Esophagus squamous epithelium (tissue), 5 donors: ENCODE measurements at places on chromosomes 5 and 9.
A peak's percentile ranks its signal among the peaks of the same experiment; 100 is the strongest.

DNA sequence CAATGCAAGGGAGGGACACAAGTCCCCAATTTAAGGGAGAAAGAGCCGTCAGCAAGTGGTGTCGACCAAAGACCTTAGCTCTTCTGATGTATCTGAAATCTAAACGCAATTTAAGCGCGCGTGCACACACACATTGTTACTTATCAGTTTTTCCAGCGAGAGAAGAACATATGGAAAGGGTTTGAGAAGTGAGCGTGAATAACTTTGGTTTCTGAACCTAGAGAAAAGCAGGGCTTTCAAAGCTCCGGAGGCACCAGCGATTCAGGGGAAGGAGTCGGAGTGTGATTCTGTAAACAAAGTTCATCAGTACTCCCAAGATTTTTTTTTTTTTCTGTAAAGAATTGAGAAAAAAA lies 191.8 kb downstream of the MEF2C start:
- no peak for DNase-seq

- DNase-seq: no peak
Observed at GRCh38 chr5:19886123-19886917, 101.7 kb downstream of the CDH18 start.

GRCh38 chr5:174945853-174946252 lies 221.5 kb downstream of the MSX2 start:
- no peak for DNase-seq

- DNase-seq: no peak
Observed at GRCh38 chr9:90047828-90048227, 443.0 kb downstream of the GADD45G start.

GRCh38 chr9:133332381-133332730 lies 3.6 kb downstream of the SURF6 start:
- no peak for DNase-seq

- no peak for DNase-seq
Observed at GRCh38 chr9:121778252-121779225, 127.1 kb downstream of the DAB2IP start.

GRCh38 chr5:81164936-81165335 lies 68.2 kb upstream of the CKMT2 start:
- no peak for DNase-seq

DNA sequence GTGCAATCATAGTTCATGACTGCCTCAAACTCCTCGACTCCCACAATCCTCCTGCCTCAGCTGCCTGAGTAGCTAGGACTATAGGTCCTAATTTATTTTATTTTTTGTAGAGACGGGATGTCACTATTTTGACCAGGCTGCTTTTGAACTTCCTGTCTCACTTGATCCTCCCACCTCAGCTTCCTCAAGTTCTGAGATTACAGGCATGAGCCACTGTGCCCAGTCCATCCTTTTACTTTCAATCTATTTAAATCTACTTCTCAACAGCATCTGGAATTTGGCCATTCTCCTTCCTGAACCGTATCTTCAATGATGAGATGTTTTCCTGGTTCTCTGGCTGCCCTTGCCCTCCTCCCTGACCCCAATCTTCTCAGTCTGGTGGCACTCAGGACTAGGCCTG lies 12.2 kb upstream of the GRIN1 start:
- no peak for DNase-seq

- no peak for DNase-seq
Observed at GRCh38 chr9:81787747-81788632, 98.6 kb upstream of the TLE1 start.

- peak; percentile 44 for DNase-seq
Observed at GRCh38 chr5:43556857-43557542, at the start of gene PAIP1. Gene PAIP1 (minus strand): TSS chr5:43557077. CDS start chr5:43556846, 231 bp downstream.

DNA sequence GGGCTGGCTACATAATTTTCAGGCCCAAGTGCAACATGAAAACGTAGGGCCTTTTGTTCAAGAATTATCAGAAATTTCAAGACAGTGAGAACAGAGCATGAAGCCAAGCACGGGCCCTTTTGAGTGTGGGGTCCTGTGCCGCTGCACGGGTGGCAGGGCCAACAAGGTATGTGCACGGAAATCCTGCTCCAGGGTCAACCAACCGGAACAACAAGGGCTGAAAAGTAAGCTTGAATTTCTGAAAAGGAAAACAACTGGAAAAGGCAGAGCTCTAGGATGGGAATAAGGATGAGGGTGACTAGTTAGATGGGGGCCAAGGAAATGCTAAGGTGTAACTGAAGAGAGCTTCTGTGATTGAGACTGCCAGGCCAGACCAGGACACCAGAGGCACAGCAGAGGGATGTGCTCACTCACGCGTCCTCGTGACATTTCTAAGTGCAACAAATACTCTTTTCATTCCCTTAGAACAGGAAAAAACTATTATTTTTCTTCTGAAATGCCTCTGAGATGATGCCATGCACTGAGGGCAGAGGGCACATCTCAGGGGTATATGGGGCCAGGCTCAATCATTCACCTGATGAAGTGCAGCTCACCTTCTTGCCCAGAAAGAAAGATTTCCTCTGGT lies 80.6 kb upstream of the LRRTM2 start:
- DNase-seq: no peak

GRCh38 chr5:170221327-170221741 lies 11.5 kb upstream of the C5orf58 start:
- no peak for DNase-seq

DNA sequence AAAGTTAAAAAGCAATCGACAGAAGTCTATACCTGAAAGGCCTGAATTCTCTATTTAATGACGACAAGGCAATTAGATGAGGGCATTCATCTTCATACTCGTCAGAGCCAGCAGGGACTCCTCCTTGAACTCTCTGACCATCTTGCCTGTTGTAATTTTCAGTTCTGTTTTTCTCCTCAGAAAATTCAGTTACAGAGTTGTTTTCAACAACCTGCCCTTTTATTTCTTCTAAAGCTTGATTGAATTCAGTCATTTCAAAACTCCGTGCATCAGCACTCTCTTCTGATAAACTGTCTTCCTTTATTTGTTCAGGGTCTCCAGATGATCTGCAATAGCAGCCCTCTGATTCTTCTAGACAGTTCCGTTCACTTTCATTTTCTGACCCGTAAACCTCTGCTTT lies 15.6 kb downstream of the RIOK2 start:
- no peak for DNase-seq

GRCh38 chr5:110169461-110169860 lies 479.7 kb downstream of the MAN2A1 start:
- DNase-seq: no peak

DNA sequence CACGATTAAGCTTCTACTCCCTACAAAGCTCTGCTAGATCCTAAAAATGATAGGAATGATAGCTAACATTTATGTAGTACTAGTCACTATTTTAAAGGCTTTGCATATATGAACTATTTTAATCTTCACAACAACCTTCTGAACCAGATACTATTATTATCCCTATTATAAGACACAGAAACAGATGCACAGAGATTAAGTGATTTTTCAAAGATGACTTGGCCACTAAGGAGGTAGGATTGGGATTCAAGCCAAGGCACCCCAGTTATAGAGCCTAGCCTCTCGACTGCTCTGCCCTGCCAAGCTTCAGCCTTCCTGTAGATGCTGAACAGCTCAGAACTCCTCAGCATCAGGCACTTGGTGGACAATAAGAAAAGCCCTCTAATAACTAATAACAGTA lies 200.9 kb upstream of the PTGER4 start:
- DNase-seq: no peak

- DNase-seq: no peak
Observed at GRCh38 chr9:966870-967269, 9.6 kb upstream of the DMRT3 start.

- DNase-seq: no peak
Observed at GRCh38 chr5:78808380-78808779, 159.8 kb upstream of the LHFPL2 start.

DNA sequence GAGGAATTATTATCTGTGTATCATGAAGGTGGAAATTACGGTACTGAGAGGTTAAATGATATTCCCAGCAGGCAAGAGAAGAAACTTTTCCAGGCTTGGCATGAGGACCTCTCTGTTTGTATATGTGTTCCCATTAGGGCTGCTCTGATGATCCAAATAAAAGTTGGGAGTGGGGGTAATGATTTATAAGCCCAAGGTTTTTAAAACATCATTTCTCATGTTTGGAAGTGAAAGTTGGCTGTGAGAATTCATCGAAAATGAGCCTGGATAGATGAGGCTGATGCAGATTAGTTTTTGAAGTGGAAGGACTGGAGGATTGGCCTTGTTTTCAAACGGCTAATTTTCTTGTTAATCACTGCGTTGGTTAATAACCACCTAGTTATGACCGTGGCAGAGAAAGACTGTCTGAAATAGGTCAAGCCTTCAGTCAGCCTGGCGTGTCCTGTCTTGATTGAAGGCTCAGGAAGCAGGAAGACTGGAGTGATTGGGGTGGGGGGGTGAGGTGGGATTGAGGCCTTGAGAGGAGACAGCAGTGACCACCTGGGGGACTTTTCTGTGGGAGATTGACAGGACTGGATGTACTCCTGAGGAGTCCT lies 391.0 kb upstream of the WWC1 start:
- DNase-seq: no peak

GRCh38 chr5:5140479-5141338 lies 579 bp downstream of the ADAMTS16 start:
- no peak for DNase-seq

GRCh38 chr5:73380041-73380440 lies 68.5 kb downstream of the FOXD1 start:
- no peak for DNase-seq

DNA sequence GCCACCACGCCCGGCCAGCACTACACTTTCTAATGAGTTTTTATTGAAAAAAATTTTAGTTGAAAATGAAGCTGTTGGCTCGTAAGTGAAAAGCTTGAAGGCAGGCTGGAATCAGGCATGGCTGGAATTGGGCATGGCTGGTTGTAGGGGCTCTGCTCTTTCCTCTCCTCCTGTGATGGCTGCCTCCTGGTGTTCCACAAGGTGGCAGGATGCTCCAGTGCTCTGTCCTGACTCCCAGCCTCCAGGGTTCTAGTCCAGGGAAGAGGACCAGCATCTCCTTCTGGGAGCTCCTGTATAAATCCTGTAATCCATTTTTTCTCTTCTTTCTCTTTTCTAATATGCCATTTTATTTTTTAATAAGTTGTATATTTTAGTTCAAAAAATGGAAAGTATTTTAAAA lies 57.2 kb upstream of the DHFR start:
- DNase-seq: no peak

DNA sequence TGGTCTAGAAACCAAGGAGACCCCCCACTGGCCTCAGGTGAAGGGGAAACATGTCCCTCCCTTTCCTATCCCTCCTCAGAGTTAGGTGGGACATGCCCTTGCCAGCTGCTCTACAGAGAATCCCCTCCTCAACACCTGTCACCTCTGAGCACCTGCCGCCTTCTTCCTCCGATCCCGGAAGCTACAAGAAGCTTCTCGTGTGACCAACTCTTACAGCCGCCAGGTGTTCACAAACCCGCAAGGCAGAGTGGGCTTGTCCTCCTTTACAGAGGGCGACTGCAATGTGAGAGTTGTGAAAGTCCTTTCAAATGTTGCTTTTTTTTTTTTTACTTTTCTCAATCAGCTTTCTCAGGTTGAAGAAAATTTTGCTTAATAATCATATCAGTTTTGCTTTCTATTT lies 3.7 kb upstream of the ICE1 start:
- DNase-seq: no peak

DNA sequence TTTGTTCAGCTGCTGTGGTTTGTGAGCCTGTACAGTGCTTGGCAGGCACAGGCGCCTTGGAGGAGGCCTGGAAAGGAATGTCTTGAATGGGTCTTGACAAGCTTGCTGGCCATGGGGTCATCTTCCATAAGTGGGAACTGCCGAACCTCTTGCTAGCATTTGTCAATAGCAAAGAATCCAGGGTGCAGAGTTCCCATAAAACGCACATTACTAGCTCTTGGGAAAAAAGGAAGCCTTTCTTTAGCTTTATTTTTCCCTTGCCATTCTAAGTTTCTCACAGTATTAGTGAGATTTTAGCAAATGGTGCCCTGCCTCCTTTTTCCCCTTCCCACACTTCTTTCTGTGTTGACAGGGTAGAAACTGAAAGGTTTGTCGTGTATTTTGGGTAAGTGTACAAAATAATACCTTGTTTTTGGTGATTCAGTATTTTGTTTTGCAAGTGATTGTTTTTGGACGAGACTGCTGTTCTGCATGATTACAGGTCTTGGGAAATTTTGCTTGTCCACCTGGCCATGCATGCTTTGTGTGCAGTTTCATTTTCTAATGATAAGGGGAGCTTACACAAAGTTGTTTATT lies 82.0 kb downstream of the ADGRV1 start:
- no peak for DNase-seq

DNA sequence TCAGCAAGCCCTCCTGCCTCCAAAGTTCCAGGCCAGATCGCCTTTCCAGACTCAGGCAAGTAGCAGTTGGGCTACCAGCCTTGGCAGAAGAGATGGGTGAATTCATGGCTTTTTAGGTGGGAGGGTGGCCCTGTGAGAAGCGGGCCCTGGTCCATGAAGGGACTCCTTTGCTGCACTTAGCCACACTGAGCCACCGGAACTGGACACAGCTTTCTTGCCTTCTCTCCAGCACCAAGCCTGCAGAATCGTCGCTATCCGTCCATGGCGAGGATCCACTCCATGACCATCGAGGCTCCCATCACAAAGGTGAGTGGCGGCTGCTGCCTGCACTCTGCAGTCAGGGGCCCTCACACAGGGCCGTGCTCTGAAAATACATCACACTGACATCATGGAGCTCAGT lies 85.0 kb downstream of the WDR41 start:
- DNase-seq: no peak

- no peak for DNase-seq
Observed at GRCh38 chr5:17257705-17258273, 40.4 kb downstream of the BASP1 start.

GRCh38 chr9:121563425-121563824 lies 63.8 kb upstream of the GGTA1 start:
- no peak for DNase-seq

- no peak for DNase-seq
Observed at GRCh38 chr5:112583166-112583565, 154.5 kb upstream of the APC start.

GRCh38 chr9:93575796-93576257 lies 557 bp upstream of the PHF2 start:
- DNase-seq: no peak

DNA sequence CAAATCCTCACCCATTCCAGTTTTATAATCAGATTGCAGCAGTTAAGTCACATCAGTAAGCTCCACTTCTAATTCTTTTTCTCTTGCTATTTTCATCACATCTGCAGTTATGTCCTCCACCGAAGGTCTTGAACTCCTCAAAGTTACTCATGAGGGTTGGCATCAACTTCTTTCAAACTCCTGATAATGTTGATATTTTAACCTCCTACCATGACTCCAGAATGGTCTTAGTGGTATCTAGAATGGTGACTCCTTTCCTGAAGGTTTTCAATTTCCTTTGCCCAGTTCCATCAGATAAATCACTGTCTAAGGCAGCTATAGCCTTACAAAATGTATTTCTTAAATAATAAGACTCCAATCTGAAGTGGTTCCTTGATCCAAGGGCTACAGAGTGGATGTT lies 53.8 kb upstream of the EDIL3 start:
- no peak for DNase-seq

DNA sequence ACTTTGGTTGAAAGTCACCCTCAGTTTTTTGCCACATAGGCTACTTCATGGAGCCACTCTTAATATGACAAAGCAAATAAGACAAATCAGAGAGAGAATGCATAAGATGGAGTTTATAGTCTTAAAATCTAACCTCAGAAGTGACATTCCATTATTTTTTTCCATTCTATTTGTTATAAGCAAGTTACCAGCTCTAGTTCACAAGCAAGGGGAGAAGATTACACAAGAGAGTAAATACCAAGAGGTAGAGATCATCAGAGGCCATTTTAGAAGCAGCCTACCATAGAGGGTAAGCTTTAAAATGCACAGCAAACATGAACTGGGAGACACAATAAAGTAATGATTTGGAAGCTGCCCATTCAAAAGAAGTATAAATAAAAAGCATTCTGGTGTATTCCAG lies 651.3 kb upstream of the MEF2C start:
- no peak for DNase-seq
